ENCODE measurements at places on chromosomes 11 and 22. TPM values are rescaled to one million over a fixed set of nuclear protein-coding genes. Genes with fewer than 3 reads are reported as not detected.

UCP2 gene
- 21.4 TPM for polyA plus RNA-seq

GRM5 gene
- 0.10 TPM for polyA plus RNA-seq

PRRG4 gene
- not detected for polyA plus RNA-seq

KRTAP5-2 gene
- not detected for polyA plus RNA-seq

LRRC51 gene
- polyA plus RNA-seq, result 4.4 TPM

CBX7 gene
- polyA plus RNA-seq, result 4.0 TPM

BAIAP2L2 gene
- polyA plus RNA-seq, result 0.43 TPM

SLC37A2 gene
- polyA plus RNA-seq, result 2.1 TPM

KRTAP5-8 gene
- polyA plus RNA-seq, result 0.14 TPM

NPTXR gene
- polyA plus RNA-seq, result 0.37 TPM

PLA2G6 gene
- 9.9 TPM for polyA plus RNA-seq

DESI1 gene
- 42.1 TPM for polyA plus RNA-seq

TSPO gene
- 1,228 TPM for polyA plus RNA-seq

OR52J3 gene
- polyA plus RNA-seq, result not detected

TUBGCP6 gene
- polyA plus RNA-seq, result 33.1 TPM

IL18 gene
- 0.73 TPM for polyA plus RNA-seq

SPI1 gene
- polyA plus RNA-seq, result not detected

KRTAP5-1 gene
- polyA plus RNA-seq, result not detected

IL17REL gene
- 0.06 TPM for polyA plus RNA-seq

MFRP gene
- polyA plus RNA-seq, result 0.03 TPM

RFPL3 gene
- polyA plus RNA-seq, result not detected

C1QTNF5 gene
- polyA plus RNA-seq, result 228 TPM

CAPN5 gene
- polyA plus RNA-seq, result 17.0 TPM

GLYAT gene
- polyA plus RNA-seq, result not detected

OR51B5 gene
- polyA plus RNA-seq, result 0.07 TPM

LMO2 gene
- 60.4 TPM for polyA plus RNA-seq

EMID1 gene
- 0.56 TPM for polyA plus RNA-seq

C22orf42 gene
- not detected for polyA plus RNA-seq

MS4A4E gene
- not detected for polyA plus RNA-seq

SLC17A6 gene
- not detected for polyA plus RNA-seq

ABCC8 gene
- polyA plus RNA-seq, result not detected

PAMR1 gene
- not detected for polyA plus RNA-seq

PIWIL4 gene
- polyA plus RNA-seq, result 0.76 TPM

DNAJB7 gene
- not detected for polyA plus RNA-seq
